ENCODE measurements at places on chromosomes 3 and 15. TPM values are rescaled to one million over a fixed set of nuclear protein-coding genes. Genes with fewer than 3 reads are reported as not detected.

Gene CCDC80
- 8.0 TPM for total RNA-seq

Gene PLS1
- total RNA-seq = 6.3 TPM

DNA sequence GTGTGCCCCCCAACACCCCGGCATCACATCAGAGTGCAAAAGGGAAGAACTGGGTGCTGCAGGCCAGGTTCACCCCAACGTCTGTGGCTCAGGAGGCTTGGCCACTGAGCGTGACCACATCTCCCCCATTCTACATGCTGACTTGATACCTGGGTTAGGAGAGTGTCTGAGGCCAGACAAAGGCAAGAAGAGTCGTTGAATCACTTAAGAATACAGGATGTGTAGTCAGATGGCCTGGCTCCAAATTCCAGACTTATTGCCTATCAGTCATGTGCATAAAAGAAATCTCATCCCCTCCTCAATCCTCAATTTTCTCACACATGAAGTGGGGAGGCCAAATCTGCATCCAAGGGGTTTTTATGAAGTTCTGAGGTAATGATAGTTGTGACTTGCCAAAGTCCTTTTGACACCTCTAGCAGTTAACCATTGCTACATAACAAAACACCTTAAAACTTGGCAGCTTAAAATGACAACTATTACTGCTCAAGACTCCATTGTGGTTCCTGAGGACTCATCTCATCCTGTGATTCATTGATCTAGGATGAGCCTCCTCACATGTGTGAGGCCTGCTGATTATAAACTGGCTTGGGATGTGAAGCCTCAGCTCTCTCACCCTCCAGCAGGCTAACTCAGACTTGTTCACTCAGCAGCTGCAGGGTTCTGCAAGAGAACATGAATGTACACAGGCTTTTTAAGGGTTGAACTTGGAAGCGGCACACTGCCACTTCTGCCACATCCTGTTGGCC lies 138.8 kb upstream of the TLE3 start:
- no peak for DNase-seq

DNA sequence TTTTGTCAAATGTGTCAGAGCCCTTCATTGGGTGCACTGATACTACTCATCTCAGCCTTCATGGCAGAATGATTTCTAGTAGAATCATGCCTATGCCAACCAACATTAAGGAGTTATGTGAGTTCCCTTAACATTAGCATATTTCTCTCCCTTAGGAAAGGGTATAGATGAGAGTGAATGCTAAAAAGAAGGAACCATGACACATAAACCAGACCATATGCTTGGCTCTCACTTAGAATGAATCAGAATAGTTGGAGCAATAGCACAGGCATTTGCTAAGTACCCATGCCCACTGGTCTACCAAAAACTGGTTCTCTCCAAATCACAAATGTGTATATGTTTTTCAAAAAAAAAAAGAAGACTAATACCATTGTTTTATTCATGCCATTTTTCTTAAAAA lies 51.1 kb downstream of the STRIT1 start:
- DNase-seq = no peak

GRCh38 chr3:13532631-13533030 lies 16.3 kb upstream of the FBLN2 start:
- DNase-seq = no peak

Gene GP5
- not detected for total RNA-seq

Gene PLCB2
- total RNA-seq = 2.7 TPM

Gene SUSD5
- 2.6 TPM for total RNA-seq

Gene CSPG5
- 2.3 TPM for total RNA-seq

DNA sequence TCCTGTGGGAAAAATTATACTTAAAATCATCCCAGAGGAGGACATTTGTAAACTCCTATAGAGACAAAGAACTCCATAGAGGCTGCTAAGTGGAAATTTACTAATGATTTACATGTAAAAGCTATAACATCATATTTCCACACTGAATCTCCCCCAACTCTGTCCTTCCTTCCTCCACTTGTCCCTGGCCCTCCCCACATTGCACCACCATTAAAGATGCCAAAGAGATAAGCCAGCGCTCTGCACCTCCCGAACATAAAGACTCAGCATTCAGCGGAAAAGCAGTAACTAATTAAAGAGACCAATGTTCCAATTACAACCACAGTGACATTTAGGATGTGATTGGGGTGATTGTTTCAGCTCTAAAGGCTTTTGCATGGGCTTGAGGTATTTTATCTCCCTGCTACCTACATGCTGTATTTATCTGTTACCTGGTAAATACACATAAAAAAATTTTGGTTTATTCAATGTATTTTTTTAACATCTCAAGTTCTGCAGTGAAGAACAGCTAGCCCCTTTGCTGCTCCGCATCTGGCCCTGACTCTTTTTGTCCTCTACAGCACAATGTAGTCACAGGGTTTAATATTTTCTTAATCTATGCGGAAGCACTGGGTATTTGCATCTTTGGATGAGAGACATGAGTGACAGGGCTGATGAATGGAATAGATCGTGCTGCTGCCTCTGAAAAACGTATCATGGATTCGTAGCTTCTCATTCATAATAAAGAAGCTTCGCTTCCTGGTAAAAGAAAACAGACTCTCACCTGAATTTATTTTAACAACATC lies 35.3 kb upstream of the B3GNT5 start:
- DNase-seq = no peak

Gene KNG1
- not detected for total RNA-seq

GRCh38 chr3:95721938-95722337 lies 1092.5 kb upstream of the EPHA6 start:
- no peak for DNase-seq

Gene MCF2L2
- 0.72 TPM for total RNA-seq

DNA sequence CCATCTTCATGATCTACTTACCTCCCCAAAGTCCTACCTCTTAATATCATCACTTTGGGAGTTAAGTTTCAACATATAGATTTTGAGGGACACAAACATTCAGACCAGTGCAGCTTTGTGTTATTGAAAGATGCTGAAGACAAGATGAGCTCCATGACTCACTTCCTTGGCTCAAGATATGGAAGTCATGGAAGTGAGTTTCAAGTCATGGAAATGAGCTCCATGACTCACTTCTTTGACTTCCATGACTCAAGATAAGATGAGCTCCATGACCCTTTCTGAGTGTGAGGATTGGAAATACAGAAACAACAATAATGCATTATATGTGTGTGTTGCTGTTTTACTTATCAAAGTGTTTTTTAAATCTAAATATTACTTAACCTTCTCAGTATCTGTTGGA lies 170.2 kb upstream of the TPRG1 start:
- no peak for DNase-seq

DNA sequence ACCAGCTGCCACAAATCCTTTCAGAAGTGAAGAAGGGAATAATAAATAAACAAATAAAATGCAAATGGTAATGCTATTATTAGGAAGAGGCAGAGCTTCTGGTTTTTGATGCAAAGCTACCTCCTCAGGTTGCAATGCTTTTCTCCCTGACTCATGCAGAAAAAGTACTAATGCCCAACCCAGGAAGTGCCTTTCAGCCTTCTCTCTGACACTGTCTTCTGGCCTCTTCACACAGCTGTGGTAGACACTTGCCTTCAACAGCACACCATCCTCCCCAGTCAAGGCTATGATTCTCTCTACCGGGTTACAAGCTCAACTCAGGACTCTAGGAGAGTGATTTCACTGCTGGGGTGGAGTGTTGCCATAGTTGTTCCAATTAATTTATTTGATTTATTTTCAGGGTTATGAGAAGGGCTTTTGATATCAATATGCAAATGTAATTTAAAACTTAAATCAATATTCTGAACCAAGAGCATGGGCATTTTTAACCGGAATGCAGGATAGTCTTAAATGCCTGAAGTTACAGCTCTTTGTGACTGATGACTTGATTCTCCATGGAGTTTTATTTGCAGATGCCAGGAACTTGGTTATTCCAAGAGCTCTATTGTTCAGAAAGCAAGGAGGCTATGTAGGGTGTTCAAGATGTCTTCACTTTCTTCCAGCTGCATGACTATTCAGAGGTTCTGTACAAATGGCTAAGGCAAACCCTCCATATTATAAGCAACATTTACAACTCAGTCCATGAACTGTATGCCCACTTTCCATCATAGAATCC lies 27.1 kb upstream of the GALNT15 start:
- DNase-seq = no peak

DNA sequence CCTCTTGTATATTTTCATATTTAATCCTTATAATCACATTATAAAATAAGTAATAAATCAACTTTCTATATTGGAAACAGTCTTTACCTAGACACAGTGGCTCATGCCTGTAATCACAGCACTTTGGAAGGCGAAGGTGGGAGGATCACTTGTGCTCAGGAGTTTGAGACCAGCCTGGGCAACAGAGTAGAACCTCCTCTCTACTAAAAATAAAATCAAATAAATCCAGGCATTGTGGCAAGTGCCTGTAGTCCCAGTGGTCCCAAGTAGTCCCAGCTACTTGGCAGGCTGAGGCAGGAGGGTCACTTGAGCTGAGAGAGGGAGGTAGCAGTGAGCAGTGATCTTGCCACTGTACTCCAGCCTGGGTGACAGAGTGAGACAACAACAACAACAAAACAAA lies 975.1 kb downstream of the ROBO1 start:
- DNase-seq = no peak

DNA sequence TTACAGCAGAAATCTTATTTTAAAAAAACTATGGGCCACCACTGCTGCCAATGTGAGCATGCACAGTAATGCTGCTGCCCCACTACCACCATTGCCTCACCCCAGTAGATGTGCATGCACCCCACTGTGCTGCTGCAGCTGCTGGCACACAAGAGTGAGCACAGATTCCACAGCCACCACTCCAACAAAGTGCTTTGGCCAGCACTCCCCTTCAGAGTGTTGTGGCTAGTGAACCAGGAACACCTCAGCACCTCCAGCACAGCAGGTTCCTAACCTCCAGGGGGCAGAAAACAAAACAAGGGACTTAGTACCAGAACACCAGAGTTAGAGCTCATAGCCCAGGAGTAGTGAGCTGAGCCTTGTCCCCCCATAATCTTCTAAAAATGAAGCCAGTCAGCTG lies 629.6 kb downstream of the PYDC2 start:
- no peak for DNase-seq

DNA sequence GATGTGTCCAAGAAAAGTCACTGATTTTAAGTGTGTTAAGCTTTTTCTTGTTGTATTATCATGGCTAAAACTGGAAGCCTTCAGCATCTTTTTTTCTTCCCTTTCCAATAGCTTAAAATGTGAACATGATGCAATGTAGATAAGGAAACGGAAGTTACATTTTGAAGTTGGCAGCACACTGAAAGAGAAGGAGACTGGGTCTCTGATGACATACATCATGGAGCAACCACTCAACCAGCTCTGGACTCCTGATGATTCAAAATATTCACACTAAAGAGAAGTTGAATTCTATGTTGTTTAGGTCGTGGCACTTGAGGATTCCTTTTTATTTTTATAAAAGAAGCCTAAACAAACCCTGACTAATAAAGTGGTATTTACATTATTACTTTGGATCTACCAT lies 488.3 kb upstream of the ALCAM start:
- DNase-seq = no peak

Gene GPR62
- total RNA-seq = not detected

Gene NR2E3
- 0.48 TPM for total RNA-seq

Gene SYNM
- 20.3 TPM for total RNA-seq

Gene LTF
- 8.6 TPM for total RNA-seq

Gene PLSCR4
- total RNA-seq = 19.9 TPM

DNA sequence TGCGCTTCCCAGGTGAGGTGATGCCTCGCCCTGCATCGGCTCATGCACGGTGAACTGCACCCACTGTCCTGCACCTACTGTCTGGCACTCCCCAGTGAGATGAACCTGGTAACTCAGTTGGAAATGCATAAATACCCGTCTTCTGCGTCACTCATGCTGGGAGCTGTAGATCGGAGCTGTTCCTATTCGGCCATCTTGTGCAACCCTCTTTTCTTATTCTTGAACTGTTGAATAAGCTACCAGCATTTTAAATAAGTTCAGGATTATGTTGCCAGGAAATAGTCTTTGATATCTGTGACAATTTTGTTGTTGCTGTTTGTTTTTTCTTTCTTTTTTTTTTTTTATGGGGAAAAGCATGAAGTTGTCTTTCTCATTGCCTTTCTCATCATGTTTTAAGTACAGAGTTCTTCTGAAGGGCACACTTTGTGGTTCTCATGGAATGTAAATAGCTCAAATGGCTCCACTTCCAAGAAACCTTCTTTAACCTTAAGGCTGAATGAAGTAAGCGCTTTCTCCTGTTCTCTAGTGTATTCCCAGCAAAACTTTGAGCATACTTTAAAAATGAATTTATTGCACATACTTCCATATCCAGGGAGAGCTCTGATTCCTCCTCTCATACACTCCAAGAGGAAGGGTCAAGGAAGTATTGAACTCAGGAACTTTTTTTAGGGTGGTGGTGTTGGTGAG lies 468.0 kb upstream of the TBL1XR1 start:
- no peak for DNase-seq

DNA sequence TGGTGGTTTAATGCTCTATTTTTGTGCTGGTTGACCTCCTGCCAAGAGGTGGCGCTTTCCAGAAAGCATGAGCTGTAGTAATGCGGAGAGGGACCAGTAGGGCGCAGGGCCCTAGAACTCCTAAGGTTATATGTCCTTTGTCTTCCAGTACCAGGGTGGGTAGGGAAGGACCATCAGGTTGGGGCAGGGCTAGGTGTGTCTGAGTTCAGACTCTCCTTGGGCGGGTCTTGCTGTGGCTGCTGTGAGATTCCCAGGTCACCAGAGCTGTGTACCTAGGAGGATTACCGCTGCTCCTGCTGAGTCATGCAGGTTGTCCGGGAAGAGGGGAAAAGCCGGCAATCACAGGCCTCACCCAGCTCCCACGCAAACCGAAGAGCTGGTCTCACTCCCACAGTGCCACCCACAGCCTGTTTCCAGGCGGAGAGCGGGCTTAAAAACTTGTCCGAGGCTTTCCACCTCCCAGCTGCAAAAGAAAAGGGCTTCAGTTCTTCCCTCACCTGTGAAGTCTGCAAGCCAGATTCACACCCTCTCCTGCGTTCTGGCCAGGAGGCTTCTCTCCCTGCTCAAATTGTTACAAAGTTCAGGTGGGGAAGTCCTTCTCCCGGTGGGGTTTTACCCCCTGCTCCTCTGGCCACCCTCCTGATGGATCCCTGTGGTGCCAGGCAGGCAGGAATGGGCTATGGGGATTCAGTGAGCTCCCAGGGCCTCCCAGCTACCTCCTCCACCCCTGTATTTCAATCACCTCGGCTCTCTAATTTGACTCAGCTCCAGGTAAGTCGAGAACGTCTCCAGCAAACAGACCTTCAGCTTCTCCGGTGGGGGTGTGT lies 37.7 kb upstream of the BCHE start:
- DNase-seq = no peak

GRCh38 chr15:52392008-52392687 lies 96.5 kb upstream of the MYO5C start:
- DNase-seq = no peak

All from suprapubic skin (tissue), 4 donors.